ENCODE measurements at places on chromosomes 7 and 10.

DNA sequence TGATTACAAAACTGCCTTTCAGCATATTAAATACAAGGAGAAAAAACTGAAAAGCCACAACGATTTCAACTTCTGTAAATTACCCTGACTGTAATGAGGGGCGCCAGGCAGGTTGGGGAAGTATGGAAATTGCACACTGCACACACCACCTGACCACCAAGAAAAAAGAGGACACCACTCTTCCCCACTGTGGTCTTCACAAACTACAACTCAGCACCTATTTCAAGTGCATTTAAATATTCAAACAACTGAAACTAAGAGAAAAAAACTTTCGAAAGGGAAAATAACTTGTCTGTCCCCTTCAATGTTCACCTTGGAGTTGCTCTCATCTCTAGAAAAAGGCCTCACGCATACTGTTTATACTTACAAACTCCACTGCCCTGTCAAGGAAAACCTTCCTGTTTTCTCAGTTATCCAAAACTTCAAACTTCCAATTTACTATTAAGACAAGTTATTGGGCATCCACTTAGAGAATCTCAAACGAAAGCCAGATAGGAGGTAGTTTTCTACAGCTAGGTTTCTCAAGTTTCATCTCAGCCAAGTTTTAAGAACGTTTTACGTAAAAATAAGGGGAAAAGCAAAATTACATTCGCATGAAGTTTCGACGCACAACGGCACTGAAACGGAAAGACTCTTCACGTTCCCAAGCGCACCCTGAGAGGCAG is 1.4 kb downstream of the LARP4B start:
- DNase-seq = no peak

DNA sequence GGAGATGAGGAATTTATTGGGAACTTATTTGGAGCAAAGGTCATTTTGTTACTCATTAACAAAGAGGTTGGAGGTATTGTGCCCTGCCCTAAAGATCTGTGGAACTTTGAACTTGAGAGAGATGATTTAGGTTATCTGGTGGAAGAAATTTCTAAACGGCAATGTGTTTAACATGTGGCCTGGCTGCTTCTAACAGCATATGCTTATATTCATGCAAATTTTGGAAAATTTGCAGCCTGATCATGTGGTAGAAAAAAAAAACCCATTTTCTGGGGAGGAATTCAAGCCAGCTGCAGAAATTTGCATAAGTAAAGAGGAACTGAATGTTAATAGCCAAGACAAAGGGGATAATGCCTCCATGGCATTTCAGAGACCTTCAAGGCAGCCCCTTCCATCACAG is 10.7 kb upstream of the PANK1 start:
- no peak for DNase-seq

GRCh38 chr7:133705596-133705995 is 421.5 kb upstream of the LRGUK start:
- peak; percentile 62 for DNase-seq

DNA sequence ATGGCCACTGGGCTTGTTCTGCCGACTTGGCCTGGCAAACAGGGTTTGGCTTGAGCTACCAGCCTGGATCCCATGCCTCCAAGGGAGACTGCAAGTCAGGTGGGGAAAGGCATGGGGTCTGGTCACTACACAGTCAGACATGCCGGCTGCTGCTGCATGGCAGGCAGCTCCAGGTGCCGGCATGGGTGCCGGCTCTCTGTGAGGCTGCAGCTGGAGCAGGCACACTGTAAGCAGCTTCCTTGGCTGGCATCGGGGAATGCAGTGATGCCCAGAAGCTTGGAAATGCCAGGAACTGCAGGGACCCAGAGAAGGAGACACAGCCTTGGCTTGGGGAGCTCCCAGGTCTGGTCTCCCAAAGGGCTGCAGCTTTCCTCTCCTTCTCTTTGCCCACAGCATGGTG is 305.5 kb upstream of the NRG3 start:
- DNase-seq = no peak

- no peak for DNase-seq
Measured at GRCh38 chr10:126349101-126349500, 39.2 kb downstream of the ADAM12 start.

DNA sequence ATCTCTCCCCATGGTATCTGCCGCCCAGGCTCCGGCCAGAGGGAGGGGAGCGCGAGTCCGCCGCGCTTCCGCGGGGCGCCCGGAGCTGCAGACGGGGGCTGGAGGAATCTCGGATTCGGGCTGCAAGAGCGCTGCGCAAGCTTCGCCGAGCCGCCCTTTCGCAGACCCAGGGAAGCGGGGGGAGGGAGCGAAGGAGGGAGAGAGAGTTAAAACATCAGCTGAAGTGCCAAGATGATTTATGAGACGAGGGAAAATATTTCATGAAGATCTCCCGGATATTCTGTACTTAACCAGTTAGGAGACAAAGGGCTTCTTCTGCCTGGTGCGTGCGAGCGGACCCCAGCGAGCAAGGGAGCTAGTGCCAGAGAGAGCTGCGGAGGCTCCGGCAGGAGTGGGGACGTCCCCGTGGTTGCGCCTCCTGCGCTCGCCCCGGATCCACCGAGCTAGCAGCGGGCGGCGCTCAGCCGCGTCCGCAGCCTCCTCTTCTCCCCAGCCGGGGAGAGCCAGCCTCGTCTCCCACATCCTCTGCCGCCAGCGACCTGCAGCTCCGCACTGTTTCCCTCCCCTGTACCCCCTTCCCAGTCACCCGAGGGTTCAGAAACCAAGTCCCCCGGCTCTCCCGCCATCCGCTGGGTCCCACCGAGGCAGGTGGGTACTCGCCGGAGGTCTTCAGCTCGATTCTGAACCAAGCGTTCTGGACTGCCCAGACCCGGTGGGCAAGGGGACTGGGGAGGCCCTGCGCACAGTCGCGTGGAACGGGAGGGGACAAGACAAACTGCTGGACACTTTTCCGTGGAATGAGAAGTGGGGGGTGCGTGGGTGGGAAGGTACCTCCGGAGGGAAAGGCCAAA is 1.0 kb upstream of the PAX2 start:
- no peak for DNase-seq

DNA sequence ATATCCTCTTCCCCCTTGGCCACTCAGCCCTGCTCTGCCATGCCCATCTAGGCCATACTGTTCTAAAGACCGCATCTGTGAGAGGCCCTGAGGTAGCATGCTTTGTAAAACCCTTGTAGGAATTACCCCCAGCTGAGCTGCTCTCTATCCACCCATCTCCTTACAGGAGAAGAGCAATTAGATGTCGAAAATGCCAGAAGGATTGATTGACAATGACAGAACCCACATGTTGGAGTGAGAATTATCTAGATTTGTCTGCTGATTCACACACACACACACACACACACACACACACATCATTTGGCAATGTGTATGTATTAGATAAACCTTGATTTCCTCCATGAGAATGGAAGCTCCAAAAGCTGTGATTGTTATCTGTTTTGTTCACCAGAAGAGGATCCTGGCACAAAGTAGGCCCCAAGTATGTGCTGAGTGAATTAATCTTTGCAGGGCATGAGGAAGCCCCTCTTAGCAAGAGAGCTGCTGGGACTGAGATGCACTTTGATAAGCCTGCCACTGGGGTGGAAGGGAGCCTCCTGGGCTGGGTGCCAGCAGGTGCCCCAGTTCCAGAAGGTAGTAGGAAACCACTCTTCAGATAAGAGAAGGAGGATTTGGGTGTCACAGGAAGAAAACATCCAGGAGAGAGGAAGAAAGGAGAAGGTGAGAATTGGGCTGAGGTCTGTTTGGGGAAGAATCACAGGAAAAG is 187.5 kb upstream of the ADO start:
- no peak for DNase-seq

DNA sequence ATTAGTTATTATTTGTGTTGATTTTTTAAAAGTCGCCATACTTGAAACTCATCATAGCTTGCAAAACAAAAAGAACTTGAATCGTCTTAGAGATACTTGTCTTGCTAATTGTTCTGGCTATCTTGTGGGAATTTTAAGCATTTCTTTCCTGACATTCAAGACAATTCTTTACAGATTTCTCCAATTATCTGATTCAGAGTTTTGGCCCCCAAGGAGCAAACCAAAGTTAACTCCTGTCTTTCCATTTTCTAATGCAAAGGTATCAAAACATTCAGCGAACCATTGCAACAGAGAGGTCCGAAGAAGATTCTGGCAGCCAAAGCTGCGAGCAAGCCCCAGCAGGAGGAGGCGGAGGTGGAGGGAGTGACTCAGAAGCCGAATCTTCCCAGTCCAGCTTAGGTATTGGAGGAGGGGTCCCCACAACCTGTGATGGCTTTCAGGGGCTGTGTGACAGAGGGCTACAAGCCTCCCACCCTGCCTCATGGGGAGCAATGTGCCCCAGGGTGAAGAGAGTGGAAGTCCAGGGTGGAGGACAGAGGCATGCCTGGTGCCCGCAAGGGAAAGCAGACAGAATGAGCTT is 119.4 kb upstream of the STK17A start:
- no peak for DNase-seq

DNA sequence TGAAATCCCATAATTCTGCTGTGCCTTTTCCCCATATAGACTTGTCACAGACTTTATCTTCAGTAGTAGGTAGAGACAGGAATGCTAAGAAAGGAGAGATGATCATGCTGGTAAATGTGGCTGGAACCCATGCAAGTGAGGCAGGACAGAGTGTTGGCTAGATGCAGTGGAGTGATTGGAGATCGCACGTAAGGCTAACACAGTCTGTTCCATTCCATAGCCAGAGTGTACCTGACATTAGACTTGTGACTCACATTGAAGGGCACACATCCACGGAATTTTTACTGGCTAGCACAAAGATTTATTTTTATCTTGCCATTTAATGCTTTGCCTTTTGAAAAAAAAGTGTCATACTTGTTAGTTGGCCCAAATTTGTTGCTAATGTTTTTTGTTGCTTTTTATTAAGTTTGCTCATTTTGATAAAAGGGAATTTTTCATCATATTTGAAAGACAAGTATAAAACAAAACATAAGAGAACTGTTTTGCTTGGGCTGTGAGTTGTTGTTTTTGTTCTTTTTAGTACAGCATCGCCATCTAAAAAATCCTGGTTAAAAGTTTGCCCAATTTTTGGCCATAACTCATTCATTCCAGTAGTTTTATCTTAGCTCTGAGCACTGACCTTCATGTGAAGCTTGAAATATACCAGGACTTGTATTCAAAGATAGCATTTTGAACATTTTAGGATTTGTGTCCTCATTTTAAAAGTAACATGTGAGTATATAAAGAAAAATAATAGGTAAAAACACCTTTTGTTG is 81.0 kb downstream of the CPED1 start:
- no peak for DNase-seq

GRCh38 chr7:54680377-54681005 is 78.5 kb downstream of the SEC61G start:
- DNase-seq = no peak

- no peak for DNase-seq
Measured at GRCh38 chr7:72406820-72407403, 5.2 kb downstream of the CALN1 start.

DNA sequence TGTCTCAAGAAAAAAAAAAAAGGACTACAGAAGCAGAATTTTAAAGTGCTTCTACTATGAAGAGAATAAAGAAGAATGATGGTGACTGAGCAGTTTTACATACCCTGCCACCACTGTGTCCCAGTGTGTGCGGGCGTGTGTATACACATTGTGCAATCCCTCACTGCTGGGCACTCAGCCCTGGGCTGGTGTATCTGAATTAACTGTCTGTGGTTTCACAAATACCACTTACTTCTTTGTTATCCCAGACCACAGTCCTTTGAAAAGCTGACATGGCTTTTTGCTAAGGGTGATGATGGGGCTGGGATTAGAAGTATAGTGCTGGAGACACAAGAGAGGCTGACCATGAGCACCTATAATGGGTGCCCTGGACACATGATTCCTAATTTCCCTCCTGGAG is 21.1 kb upstream of the TRPV6 start:
- DNase-seq = no peak

DNA sequence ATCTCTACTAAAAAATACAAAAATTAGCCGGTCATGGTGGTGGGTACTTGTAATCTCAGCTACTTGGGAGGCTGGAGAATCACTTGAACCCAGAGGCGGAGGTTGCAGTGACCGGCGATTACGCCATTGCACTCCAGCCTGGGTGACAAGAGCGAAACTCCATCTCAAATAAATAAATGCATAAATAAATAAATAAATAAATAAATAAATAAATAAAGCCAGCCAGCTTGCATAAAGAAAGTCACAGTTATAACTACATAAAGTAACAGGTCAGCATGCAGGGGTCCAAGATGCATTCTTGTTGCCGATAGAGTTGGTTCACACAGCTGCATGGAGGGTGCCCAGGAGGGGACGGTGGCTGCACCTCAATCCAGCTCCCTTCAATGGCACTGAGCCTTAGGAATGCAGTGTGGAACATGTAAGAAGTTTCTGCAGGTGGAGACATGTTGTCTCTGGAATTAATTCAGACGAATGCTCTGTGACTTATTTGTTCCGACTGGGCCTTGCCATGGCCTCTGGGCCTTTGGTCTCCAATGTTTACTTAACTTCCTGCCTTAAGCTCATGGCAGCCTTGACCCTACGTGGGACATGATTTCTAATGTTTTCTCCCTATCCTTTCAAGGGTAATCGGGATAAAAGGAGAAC is 159.6 kb upstream of the PRKCQ start:
- no peak for DNase-seq

GRCh38 chr10:62023329-62023728 is 121.8 kb downstream of the ARID5B start:
- no peak for DNase-seq

DNA sequence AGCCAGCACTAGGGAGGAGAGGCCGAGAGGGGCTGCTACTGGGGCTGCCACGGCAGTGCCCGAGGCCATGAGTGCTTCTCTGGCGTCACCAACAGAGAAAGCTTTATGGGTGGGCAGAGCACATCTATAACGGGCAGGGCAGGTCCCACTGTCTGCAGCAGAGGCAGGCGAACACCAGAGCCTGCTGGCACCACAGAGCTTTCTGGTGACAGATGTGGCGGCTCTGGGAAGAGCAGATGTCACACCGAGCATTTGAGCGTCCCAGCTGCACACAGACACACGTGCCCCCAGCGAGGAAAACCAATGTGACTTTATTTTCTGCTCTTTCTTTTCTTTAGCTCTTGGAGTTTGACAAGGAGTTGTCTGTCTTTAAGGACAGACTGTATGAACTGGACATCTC is 20.5 kb downstream of the NKX6-2 start:
- DNase-seq = no peak

- no peak for DNase-seq
Measured at GRCh38 chr10:33276282-33276923, 58.1 kb downstream of the NRP1 start.

Data from skeletal muscle cell (primary cell).